ENCODE measurements at places on chromosomes 3 and 15.

DNA sequence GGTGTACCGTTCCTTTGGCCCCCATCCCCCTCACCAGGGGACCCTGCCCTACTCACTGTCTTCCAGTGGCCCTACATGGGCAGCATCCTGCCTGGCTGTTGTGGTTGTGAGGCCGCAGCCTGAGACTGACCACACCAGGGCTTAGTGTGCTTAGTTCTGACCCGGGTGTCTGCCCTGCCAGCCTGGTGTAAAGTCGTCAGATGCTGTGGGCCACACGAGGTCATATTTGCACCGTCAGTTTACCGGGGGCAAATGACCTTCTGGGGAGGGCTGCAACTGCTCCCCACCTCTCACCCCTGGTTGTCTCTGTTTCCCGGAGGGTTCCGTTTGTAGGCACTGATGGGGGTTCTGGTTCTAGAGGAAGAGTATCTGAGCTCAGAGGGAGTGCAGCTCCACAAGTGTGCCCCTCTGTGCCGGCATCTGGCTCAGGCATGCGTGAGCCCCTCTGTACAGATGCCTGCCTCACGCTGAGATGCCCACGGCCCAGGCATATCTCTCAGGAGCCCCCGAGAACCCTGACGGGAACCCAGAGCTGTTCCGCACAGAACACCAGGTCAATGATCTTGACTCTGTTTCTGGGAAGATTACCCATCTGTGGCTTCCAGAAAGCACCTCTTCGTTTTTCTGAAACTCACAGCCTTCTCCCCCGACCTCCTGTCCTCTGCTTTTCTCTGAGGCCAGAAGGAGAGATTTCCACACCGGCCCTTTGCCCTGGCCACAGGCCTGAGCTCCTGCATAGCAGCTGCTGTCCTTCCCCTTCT lies 19.2 kb downstream of the KLF13 start:
- no peak for DNase-seq

DNA sequence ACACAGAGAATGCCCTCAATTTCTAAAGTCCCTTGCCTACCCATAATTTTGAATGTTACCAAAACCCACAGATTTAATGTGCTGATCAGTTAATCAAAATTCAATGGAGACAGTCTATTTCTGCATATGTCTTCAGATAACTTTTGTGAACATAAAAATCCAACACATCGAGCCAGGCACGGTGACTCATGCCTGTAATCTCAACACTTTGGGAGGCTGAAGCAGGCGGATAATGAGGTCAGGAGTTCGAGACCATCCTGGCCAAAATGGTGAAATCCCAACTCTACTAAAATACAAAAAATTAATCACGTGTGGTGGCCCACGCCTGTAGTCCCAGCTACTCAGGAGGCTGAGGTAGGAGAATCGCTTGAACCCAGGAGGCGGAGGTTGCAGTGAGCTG lies 49.3 kb downstream of the PEAK1 start:
- no peak for DNase-seq

DNA sequence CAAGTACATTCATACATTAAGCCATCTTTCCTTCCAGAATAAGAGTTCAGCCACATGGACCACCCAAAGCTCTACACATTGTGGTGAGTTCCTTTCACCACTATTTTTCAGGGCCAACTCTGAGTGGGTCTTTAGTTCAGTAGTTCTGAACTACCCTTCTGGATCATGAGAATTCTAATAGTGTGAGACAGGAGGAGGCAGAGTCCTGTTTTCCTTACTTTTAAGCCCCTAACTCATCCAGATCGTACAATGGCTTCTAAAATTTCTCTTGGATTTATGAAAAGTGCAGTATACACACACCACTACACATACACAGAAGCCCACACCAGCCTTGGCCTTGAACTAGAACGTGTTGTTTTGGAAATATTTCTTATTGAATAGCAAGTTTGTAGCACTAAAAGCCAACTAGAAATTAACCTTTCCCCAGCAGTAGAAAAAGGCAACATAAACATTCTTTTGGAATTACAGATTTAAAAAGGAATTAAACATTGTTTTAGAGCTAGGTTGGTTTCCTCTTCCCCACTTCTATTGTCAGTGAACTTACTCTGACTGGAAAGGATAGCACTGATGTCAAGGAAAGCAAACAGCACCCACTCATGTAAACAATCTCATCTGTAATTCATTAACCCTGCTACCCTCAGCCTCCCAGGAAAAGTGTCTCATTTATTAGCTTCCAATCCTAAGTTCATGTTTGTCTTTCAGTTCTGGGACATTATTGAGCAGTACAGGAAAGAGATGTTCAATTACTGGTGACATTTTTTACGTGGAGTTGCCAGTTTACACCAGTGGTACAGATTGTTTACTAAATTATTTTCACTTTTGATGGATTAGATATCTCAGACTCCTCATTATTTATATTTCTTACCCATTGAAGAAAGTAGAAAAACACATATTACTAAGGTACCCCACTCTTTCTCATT lies 95.7 kb upstream of the AGTR1 start:
- no peak for DNase-seq

GRCh38 chr3:126316031-126316461 lies 41.2 kb downstream of the KLF15 start:
- DNase-seq: no peak

DNA sequence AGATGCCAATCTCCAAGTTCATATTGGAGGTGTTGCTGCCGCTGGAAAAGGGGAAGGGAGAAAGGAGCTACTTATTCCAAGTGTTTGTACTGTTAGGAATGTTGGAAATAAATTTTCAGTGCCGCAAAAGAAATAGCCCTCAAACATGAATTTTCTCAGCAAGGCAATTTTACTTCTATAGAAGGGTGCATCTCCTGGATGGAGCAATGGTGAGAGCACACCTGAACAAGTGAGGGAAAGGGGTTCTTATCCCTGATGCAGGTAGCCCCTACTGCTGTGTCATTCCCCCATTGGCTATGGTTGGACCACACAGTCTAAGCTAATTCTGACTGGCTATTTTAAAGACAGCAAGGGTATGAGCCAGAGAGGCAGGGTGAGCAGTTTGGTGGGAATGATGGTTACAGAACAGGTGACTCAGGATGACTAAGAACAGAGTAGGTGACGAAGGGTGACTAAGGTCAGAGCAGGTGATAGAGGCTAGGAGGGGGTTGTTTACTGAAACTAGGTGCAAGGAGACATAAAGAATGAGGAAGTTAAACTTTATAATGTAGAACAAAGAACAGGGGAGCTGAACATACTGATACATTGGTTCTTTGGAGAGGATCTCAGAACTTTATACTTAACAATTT lies 503.5 kb downstream of the EDEM1 start:
- no peak for DNase-seq

GRCh38 chr15:93029214-93029835 lies 59.7 kb downstream of the RGMA start:
- DNase-seq: no peak

DNA sequence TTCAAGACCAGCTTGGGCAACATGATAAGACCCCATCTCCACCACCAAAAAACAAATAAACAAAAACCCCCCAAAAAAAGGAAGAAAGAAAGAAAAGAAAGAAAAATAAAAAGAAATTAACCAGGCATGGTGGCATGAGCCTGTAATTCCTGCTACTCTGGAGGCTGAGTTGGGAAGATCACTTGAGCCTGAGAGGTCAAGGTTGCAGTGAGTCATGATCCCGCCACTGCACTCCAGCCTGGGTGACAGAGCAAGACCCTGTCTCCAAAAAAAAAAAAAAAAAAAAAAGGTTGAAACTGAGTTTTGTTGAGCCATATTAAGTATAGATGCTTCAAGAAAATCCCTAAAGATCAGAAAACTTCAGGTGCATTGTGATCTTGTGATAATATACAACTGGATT lies 217.3 kb upstream of the LRRFIP2 start:
- no peak for DNase-seq

GRCh38 chr3:9891072-9891622 lies 737 bp downstream of the JAGN1 start:
- DNase-seq: no peak

GRCh38 chr3:168497741-168498140 lies 402.0 kb upstream of the GOLIM4 start:
- DNase-seq: no peak

DNA sequence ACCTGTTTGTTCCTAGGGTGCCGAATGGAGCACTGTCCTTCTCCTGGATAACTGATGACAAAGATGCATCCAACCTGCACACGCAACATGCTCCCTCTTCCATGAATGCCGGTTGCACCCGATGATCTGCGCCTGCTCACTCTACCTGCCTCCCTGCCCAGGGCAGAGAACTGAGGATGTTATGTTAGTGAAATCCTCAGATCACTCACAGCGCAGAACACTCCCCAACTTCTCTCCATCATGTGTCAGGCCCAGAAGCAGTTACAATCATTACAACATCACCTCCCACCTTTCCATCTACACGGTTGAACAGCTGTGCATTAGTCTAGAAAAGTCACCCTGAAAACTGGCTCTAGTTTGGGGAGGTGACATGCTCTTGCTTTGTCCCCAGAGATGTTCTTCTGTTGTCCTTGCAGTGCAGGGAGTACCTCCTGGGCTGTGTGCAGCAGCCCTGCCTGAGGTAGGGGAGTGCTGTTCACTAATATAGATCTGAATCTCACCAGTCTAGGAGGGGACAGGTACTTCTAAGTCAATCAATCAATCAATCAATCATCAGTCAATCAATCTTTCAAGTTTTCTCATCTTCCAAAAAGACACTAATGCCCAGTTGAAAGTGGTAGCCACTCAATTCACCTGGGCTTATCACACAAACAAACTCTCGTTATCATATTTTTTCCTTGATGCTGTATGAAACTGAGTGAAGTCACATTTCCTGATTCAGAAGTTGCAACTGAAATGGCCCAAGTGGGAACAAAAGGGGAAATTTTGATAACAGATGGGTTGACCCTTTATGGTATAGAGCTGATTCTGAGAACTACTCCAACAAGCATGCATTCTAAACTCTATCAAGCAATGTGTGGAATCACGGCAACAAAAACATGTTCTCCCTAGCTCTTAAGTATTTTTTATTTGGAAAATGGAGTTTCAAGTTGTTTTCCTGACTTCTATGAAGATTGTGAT lies 15.4 kb upstream of the ISLR start:
- no peak for DNase-seq

GRCh38 chr15:75750261-75751050 lies 37.8 kb upstream of the CSPG4 start:
- no peak for DNase-seq

GRCh38 chr3:12990781-12991480 lies 82.3 kb downstream of the IQSEC1 start:
- DNase-seq: no peak

GRCh38 chr3:74661672-74662071 lies 47.2 kb upstream of the CNTN3 start:
- no peak for DNase-seq
